ENCODE measurements at places on chromosomes 12 and 14.

GRCh38 chr12:95216711-95217376 is 423 bp downstream of the FGD6 start:
- DNase-seq, result no peak

DNA sequence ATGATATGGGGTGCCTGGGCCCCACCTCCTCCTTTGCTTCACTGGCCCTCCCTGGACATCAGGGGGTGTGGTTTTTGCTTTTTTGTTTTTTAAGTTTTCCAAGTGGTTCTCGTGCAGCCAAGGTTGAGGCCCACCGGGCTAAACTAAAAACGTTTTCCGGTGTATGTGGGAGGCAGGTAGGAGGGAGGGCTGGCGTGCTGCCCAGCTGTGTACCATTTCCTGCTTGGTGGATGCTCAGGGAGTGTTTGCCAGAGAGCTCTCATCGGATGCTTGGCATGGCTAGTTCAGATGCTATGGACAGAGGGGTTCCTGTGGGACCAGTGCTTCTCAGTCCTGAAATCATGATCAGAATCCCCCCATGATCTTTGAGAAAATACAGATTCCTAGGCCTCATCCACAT is 246.4 kb downstream of the CACNA1C start:
- DNase-seq, result no peak

DNA sequence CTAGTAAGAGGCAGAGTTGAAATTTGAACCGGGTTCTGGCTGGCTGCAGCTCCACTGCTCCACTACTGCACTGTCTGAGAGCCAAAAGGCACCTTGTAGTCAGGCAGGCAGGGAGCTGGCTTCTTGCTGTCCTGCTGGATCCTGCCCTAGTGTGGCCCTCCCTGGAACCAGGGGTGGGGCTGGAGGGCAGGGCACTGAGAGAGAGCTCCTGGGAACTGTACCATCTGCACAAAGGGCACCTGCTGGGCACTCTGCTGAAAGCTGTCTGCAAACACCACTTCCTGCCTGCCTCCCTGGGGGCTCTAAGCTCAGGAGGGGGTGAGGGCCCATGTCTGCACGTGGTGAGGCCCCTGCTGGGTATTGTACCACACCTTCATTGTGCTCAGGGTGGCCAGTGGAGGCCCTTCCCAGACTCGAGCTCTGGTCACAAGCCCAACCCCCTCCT is 19.0 kb upstream of the TCL1B start:
- DNase-seq, result no peak

GRCh38 chr12:82973592-82973991 is 286.9 kb downstream of the TMTC2 start:
- no peak for DNase-seq

DNA sequence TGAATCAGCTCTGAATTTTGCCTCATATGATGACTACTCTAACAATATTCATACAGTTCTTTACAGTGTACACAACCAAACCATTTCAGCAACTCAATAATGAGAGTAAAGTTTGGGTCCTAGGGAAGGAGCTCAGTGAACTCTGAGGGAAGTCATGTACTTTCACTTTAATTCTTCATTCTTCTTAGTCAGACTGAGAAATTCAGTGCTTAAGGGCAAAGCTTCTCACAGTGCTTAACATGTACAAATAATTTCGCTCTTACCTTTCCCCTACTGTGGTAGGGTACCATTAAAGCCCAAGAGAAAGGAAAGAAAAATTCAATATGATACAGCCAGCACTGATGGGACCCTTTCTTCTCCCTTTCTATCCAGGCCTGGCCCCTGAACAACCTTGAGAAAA is 435.0 kb downstream of the NELL2 start:
- DNase-seq, result no peak

GRCh38 chr12:107518868-107519267 is 166.7 kb upstream of the PWP1 start:
- no peak for DNase-seq

DNA sequence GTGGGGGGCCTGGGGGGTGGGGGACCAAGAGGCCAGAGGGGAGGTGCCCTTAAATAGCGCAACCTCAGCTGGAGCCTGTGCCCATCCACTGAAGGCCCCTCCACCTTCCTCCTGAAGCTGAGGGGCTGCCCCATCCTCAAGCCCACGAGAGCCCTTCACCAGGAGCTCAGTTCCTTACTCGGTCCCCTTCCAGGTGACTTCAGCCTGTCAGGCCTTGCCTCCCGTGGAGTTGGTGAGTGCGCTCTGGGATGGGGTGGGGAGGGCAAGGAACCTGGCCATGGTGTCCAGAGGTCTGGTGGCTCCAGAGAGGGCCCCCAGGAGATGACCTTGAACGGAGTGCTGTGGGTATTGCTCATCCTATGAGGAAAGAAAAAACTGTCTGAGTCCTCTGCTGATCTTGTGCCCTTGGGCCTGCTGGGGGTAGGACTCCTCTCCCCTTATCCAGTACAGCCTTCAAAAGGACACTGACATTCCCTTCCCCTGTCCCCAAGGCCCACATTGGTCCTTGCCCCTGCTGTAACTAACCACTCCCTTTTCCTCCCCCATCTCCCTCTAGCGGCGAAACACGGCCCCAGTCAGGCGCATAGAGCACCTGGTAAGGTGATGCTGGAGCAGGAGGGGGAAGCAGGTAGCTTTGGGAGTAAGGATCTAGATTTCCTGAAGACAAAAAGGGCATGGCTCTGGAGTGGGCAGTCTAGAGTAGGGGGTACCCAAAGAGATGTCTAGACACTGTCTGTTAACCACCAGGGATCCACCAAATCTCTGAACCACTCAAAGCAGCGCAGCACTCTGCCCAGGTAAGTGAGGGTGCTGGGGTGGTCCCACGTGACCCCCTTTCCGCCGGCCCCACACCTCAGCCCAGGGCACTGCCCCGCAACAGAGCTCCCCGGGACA is 3.6 kb downstream of the TNS2 start:
- no peak for DNase-seq

DNA sequence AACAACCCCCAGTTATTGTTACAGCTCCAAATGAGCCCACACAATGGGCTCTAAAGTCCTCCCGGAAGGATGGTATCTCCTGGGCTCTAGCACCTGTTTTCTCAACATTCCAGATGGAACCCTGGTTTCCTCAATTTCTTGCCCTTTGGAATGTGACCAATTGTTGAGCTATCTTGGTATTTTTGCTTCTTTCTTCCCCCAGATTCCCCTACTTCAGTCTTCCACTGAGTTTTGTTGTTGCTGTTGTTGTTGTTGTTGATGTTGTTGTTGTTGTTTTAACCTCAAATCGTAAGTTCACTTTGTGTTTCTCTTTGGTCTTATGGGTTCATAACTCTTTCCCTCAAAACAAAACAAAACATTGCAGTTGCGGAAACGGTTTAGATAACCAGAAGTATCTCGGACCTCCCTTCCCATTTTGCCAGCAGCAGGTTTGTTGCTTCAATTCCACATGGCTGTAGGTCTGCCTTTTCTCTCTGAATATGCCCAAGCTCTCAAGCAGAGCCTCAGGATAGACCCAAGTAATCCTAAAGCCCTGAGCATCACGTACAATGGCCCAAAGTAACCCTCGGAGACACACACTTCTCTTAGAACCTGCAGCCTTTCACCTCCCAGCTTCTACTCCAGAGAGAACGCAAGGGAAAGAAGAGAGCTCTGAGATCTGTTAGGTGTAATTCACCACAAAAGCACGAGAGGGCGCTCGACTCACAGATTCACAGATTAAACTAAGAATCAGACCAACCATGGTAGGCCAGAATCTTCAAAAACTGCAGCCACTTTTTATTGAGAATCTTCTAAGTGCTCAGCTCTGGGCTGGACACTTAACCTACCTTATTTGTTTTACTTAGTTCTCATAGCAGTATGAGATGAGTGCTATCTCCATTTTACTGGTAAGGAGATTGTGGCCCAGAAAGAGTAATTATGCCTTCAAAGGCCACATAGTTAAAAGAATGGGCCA is 1.0 kb upstream of the DDX23 start:
- peak; percentile 98 for DNase-seq

DNA sequence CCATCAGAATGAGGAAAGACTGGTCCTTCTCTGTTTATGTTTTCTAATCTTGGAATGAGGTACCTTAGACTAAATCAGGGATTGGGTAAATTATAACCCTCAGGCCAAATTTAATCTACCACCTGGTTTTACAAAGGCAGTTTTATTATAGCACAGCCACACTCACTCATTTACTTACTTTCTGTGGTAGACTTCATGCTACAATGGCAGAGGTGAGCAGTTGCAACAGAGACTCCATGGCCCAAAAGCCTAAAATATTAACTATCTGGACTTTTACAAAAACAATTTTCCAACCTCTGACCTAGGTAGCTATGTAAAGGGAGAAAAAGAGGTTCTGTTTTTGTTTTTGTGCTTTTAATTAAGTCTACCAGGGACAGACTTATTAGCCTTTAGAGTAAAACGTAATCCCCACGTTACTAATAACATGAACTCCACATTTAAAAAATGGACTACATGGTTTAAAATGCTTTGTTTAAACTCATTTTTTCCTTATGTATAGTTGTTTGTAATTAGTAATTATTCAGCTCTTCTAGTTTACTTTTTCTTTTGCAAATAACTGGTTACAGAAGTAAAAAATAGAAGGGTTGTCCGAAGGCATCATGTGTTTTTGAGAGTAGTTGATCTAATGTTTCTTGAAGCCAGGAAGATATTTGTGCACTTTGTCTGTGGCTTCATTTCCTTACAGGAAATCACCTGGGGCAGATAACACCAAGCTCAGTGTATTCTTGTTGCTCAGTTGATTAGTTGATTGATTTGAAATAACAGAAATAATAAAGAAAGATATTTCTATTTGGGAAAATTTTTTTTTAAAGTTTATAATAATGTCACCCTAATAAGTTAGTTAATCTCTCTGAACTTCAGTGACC is 57.6 kb upstream of the ATP2B1 start:
- DNase-seq, result no peak

GRCh38 chr14:22131749-22132476 is 457.1 kb downstream of the DAD1 start:
- DNase-seq, result peak; percentile 40

DNA sequence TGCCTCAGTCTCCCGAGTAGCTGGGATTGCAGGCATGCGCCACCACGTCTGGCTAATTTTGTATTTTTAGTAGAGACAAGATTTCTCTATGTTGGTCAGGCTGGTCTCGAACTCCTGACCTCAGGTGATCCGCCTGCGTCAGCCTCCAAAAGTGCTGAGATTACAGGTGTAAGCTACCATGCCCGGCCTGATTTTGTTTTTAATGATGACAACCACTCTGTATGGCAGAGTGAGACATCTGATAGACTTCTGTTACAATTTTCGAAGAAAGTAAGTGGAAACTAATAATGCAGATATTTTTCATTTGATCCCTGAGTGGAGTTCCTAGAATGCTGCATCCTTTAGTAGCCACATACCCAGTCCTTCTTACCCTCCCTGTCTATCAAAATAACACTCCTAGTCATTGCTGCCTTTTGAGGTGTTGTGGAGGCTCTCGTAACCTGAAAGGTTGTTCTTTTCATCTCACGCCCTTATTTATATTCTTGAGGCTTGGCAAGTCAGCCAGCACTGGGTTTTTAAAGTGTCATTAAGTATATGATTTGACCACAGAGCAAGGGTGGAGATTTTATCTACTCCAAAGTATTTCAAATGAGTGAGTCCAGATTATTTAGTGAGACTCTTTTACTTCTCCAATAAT is 5.9 kb upstream of the EID3 start:
- no peak for DNase-seq

- no peak for DNase-seq
Measured at GRCh38 chr14:44653641-44654040, 146.6 kb upstream of the FSCB start.

Data from neural crest cell (in vitro differentiated cells).